ENCODE measurements at places on chromosomes 12 and 14.

- DNase-seq = no peak
Measured at GRCh38 chr12:52867642-52868041, 18.8 kb upstream of the KRT78 start.

DNA sequence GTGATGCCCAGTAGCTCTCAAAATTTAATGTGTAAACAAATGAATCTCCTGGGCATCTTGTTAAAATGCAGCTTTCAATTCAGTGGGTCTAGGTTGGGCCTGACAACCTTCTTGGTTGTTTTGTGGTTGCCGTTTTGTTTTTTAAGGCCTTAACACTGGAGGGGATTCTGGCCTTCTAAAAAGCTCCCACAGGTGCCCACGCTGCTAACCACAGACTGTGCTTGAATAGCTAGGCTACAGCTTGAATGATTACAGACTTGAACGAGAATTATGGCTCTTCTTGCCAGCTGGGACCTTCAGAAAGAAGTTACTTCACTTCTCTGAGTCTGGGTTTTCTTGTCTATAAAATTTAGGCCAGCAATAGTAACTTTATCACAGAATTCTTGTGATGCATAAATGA, 1.3 kb upstream of the FLVCR2 start:
- DNase-seq = no peak

- no peak for DNase-seq
Measured at GRCh38 chr12:113436993-113437728, 15.0 kb downstream of the SDSL start.

DNA sequence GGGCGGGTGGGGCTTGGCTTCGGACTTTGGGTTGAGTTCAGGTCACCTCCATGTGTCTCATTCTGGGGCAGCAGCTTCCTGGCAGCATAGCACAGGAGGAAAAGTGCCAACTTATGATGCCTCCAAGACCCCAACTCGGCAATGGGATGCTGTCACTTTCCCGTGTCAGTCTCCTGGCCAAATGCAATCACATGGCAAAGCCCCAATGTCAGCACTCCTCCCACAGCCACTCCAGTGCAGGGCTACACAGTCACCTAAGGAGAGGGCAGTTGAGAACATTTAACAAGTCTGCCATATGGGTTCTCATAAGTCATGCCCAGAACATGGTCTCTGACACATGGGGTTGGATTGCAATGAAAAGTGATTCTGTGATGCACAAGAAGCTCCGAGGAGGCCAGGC, 26.7 kb downstream of the ELK3 start:
- DNase-seq = no peak

DNA sequence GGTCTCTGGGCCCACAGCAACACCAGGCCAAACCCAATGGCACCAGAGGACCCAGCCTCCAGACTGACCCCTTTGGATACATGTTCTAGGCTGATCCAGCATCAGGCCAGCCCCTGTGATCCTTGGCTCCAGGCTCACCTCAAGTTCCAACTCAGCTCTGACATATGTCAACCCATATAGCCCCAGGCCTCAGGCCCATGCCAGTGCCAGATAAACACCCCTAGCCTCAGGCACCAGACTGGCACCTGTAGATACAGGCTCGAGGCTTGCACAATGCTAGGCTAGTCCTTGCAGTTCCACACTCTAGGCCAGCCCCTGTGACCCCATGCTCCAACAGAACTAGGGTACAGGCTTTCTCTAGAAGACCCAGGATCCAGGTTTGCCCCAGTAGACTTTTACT, 287.5 kb downstream of the KCNC2 start:
- no peak for DNase-seq

DNA sequence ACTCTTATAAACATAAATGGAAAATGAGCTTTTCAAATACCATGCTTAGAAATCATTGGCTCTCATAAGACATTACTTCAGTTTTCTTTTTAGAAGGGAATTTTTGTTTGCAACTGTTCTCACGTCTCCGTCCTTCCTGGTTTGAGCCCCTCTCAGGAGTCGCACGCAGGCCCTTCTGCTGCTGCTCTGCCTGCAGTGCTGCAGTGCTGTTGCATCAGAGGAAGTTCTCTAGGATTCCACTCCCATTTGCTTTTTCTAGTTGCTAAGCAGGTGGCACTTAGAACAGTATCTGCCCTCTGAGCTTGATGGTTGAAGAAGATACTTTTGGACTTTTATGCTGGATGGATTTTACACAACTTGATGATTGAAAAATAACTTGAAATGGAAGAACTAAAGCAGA, 70.8 kb downstream of the SCN8A start:
- DNase-seq = peak; percentile 40

DNA sequence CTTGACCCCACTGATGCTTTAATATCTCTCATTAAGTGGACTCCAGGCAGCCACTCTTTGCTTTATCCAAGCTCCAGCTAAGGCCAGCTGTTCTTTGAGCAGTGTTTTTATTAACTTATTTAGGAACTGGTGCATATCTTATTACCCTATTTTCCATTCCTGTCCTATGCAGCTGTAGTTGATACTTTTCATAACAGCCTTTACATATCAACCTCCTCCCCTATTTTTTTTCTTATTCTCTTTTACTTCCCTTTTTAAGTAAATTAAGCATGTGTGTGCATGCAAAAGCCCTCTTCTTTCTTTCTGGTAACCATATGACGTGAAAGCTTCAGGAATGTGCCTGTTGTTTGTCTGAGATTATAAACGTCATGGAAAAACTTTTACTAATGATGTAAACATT, 121.2 kb downstream of the PTPRQ start:
- no peak for DNase-seq

DNA sequence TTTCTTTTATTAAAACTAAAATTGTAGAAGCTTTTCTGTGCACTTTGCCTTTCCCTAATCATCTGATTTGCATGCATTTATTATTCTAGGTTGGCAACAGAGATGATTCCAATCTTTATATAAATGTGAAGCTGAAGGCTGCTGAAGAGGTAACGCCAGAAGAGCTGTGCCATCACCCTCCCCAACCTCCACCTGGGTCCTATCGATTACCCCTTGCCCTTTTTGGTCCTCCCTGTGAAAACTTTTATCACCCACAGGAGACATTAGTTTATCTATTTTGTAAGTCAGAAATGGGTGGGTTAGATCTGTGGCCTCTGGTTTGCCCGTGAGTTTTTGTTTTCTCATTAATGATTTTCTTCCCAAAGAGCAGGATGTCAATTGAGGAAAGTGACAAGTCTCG, 22.8 kb downstream of the MTHFD1 start:
- no peak for DNase-seq

DNA sequence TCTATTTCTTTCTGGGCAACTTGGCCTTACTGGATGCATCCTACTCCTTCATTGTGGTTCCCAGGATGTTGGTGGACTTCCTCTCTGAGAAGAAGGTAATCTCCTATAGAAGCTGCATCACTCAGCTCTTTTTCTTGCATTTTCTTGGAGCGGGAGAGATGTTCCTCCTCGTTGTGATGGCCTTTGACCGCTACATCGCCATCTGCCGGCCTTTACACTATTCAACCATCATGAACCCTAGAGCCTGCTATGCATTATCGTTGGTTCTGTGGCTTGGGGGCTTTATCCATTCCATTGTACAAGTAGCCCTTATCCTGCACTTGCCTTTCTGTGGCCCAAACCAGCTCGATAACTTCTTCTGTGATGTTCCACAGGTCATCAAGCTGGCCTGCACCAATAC, 5.3 kb downstream of the OR4N5 start:
- no peak for DNase-seq

GRCh38 chr12:116766746-116767145, 28.6 kb downstream of the RNFT2 start:
- no peak for DNase-seq

DNA sequence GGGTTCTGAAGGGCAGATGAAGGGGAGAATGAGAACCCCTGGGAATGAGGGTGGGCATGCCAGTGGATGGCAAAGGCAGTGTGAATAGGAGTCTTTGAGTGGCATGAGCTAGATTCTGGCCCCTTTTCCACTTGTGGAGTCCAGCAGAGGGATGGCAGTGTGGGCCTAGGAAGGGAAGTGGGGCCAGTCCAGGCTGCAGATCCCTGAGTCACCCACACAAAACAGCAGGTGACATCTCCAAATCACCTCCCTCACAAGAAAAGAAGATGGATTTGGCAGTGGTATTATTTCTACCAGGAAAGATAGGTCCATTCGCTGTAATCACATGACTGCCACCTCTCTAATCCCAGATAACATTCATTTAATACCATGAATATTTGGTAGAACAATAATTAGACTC, 151.3 kb downstream of the TTC7B start:
- DNase-seq = no peak

- no peak for DNase-seq
Measured at GRCh38 chr12:38711054-38711453, 194.3 kb downstream of the CPNE8 start.

GRCh38 chr12:116626153-116626552, 67.0 kb downstream of the MAP1LC3B2 start:
- no peak for DNase-seq

GRCh38 chr12:6329703-6330064, 12.2 kb downstream of the TNFRSF1A start:
- DNase-seq = no peak

GRCh38 chr14:91252871-91253794, 8.6 kb upstream of the GPR68 start:
- no peak for DNase-seq

GRCh38 chr12:69985656-69986055, 160.6 kb downstream of the MYRFL start:
- DNase-seq = no peak

GRCh38 chr12:101775816-101776215, 36.6 kb upstream of the SYCP3 start:
- DNase-seq = no peak

GRCh38 chr14:75522983-75523318, 682 bp downstream of the BATF start:
- DNase-seq = no peak

- DNase-seq = no peak
Measured at GRCh38 chr12:53101931-53102781, 1.1 kb upstream of the SOAT2 start.

GRCh38 chr14:35292770-35293561, 784 bp downstream of the PSMA6 start:
- no peak for DNase-seq

Data from NCI-H2107 (cell line).